ENCODE measurements at places on chromosomes 11 and 22. TPM values are rescaled to one million over a fixed set of nuclear protein-coding genes. Genes with fewer than 3 reads are reported as not detected.

- H3K27me3 ChIP-seq = no peaks in the 10 kb centered on the region
- H3K4me1 ChIP-seq = peaks cover 22% of the 10 kb centered on the region
These were observed 48.8 kb downstream of the NAT10 start for GRCh38 chr11:34154059-34154875.

DNA sequence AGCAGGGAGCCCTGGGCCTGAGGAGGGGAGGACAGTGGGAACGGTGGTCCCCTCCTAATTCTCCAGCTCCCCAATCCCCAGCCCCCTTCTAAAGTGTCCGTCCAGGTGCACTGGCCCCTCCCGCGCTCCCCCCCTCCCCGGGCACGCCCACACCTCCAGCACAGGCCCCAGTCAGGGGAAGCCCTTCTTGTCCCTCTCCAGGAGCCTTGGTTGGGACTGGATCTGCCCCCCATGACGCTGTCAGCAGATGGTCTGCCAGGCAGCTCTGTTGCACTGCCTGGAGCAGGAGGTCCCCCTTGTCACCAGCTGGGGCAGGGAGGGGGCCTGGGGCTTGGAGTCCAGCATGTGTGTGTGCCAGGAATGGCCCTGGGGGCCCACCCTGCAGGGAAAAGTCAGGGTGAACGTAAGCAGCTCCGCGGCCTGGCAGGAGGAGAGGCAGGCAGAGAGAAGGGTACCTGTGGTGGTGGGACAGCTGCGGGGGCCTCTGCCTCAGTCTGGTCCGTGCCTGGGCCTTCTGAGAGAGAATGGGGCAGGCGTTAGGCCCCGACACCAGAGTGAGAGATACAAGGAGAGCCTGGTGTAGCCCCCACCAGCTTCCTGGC is 1.6 kb downstream of the IRF7 start:
- H3K4me3 ChIP-seq = no peak overlapping the region
- no peaks in the 10 kb centered on the region for H3K27me3 ChIP-seq
- peaks cover 14% of the 10 kb centered on the region for H3K4me1 ChIP-seq
- H3K36me3 ChIP-seq = peaks cover 41% of the 10 kb centered on the region

DNA sequence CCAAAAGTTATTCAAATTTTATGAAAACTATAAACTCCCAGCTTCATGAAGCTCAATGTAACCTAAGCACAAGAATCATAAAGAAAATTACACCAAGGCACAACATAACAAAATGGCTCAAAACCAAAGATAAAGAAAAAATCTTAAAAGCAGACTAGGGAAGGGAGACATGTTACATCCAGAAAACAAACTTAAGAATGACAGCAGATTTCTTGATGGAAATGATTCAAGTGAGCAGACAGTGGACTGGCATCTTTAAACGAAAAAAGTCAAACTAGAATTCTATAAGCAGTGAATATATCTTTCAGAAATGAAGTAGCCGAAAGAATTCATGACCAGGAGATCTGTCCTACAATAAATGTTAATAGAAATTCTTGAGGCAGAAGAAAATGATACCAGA is 75.6 kb downstream of the SHANK2 start:
- no peak for DNase-seq
- no peaks in the 10 kb centered on the region for H3K27me3 ChIP-seq
- no peak overlapping the region for H3K27ac ChIP-seq
- H3K4me3 ChIP-seq = no peak overlapping the region
- H3K36me3 ChIP-seq = no peaks in the 10 kb centered on the region
- H3K4me1 ChIP-seq = no peaks in the 10 kb centered on the region

DNA sequence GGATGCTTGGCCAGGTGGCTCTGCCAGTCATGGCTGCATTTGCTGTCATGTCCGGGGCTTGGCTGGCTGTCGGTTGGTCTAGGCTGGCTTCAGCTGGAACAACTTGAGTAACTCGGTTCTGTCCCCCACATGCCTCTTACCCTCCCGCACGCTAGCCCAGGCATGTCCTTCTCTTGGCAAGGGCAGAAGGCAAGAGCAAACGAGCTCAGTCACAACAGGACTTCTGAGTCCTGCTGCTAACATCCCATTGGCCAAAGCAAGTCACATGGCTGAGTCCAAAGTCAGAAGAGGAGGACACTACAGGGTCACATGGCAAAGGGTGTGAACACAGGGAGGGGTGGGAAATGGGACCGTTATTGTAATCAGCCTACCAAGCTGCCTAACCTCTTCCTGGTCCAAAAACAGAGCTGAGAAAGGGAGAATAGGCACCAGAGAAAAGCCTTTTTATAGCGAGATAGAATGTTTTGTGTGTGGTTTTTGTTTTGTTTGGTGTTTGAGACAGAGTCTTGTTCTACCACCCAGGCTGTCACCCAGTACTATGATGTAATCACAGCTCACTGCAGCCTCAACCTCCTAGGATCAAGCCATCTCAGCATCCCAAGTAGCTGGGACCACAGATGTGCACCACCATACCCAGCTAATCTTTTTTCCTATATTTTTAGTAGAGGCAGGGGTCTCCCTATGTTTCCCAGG is 81.9 kb downstream of the MN1 start:
- no peak for DNase-seq
- H3K36me3 ChIP-seq = no peaks in the 10 kb centered on the region
- H3K4me3 ChIP-seq = no peak overlapping the region
- peaks cover 8% of the 10 kb centered on the region for H3K4me1 ChIP-seq
- H3K27me3 ChIP-seq = no peaks in the 10 kb centered on the region

DNA sequence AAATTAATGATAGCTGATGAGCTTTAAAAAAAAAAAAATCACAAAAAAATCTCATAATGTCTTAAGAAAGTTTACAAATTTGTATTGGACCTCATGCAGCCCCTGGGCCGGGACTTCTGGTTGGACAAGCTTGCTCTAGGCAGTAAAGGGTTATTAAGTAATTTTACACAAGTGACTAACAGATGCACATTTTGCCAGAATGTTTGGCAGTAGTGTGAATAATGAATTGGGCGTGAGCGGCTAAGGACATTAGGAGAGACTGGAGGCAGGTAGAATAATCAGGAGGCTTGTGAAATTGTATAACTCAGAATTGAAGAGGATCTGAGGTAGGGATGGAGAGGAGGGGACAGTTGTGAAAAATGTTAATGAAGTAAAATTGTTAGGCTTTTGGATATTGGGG is 77.4 kb downstream of the HIPK3 start:
- no peak overlapping the region for H3K4me3 ChIP-seq
- no peaks in the 10 kb centered on the region for H3K27me3 ChIP-seq

DNA sequence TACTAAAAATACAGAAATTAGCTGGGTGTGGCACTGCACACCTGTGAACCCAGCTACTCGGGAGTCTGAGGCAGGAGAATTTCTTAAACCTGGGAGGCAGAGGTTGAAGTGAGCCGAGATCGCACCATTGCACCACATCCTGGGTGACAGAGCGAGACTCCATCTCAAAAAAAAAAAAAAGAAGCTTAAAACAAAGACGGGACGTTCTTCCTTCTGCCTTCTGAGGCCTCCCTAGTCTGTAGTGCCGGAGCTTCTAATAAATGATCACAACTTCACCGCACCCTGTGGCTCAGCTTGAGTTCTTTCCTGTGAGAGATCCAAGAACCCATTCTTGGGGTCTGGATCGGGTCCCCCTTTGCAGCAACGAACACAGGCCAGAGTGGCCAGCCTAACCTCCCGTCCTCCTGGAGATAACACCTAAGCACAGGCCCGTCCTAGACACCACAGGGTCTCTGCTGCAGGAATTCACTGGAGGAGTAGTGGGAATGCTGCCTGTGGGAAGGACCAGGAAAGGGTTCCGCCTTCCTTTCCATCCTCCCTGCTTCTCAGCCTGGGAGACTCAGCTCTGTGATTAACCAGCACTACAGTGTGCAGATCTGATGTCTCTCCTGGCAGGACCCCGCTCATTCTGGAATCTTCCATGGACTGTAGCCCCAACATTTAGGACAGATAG is 2.2 kb upstream of the APOBEC3H start:
- H3K4me3 ChIP-seq = no peak overlapping the region
- no peaks in the 10 kb centered on the region for H3K36me3 ChIP-seq
- H3K4me1 ChIP-seq = no peaks in the 10 kb centered on the region
- H3K27me3 ChIP-seq = no peaks in the 10 kb centered on the region
- DNase-seq = no peak
- H3K27ac ChIP-seq = no peak overlapping the region

GRCh38 chr22:42299586-42300258 is 29.3 kb upstream of the TCF20 start:
- no peak overlapping the region for H3K4me3 ChIP-seq
- no peaks in the 10 kb centered on the region for H3K36me3 ChIP-seq
- H3K27ac ChIP-seq = no peak overlapping the region
- H3K4me1 ChIP-seq = peaks cover 8% of the 10 kb centered on the region

DNA sequence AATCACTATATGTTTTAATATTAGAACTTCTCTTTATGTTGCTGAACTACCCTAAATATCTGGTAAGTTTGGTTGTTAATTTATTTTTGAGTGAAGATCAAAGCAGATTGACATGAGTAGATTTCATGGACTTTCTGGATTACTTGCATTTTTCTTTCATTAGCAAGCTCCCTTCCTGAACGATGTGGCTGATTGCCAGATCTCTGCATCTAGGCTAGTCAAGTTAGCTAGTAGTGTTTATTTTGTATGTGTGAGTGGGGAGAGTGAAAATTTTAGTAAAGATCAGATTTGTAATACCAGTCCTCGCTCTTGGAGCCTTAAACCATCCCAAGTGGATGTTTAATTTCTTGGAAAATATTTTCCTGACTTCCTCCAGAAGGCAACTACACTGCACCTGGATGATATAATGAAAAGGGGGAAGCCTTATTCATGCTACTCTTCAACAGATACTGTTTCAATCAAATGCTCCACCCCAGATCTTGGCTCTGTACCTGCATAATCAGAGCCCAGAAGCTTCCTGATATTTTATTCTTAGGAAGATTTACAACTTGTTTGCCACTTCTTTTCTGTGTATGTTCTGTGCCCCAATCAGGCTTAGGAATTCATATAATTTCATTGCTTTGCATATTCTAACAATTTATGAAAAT is 143.2 kb upstream of the GRIA4 start:
- H3K27ac ChIP-seq = no peak overlapping the region
- no peak overlapping the region for H3K4me3 ChIP-seq
- DNase-seq = no peak

- no peaks in the 10 kb centered on the region for H3K36me3 ChIP-seq
- no peak overlapping the region for H3K27ac ChIP-seq
These were observed 14.4 kb upstream of the LRP5 start for GRCh38 chr11:68297812-68298658.

DNA sequence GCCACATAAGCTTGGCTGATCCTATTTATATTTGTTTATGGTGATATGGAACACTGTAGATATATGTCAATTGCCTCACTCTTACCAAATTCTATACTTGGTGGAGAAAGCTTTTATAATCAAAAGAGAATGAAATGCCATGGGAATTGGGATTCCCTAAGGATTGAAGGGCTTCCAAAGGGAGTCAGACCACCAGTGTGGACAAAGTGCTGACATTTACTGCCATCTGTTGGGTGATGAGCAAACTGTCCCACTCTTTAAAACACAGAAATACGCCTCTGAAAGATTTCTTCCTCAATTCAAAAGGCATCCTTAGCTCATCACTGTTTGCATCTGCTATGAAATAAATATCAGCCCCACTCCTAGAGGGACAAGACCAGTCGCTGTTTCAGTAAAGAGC is 7.1 kb downstream of the SLC1A2 start:
- no peak for DNase-seq
- H3K27me3 ChIP-seq = no peaks in the 10 kb centered on the region
- no peak overlapping the region for H3K4me3 ChIP-seq
- H3K36me3 ChIP-seq = no peaks in the 10 kb centered on the region
- H3K27ac ChIP-seq = no peak overlapping the region

GRCh38 chr11:62680825-62681240 is 2.0 kb upstream of the UBXN1 start:
- H3K36me3 ChIP-seq = peaks cover 17% of the 10 kb centered on the region
- no peak for DNase-seq
- H3K27me3 ChIP-seq = no peaks in the 10 kb centered on the region
- peaks cover 11% of the 10 kb centered on the region for H3K4me1 ChIP-seq

The CFAP300 gene
- total RNA-seq = not detected

The CAPRIN1 gene
- 155 TPM for total RNA-seq

The TMEM151A gene
- total RNA-seq = 3.6 TPM

The ARHGAP42 gene
- 4.7 TPM for total RNA-seq

The PCNX3 gene
- 181 TPM for total RNA-seq

The FAM111B gene
- total RNA-seq = not detected
